Activated CD8-positive, alpha-beta memory T cell treated with anti-CD3 and anti-CD28 coated beads, Interleukin-2, amount 10 ng/mL, durations not matched to agents 7 days and 5 days (primary cell): ENCODE measurements at places on chromosomes 12 and 14. TPM values are rescaled to one million over a fixed set of nuclear protein-coding genes. Genes with fewer than 3 reads are reported as not detected.

DNA sequence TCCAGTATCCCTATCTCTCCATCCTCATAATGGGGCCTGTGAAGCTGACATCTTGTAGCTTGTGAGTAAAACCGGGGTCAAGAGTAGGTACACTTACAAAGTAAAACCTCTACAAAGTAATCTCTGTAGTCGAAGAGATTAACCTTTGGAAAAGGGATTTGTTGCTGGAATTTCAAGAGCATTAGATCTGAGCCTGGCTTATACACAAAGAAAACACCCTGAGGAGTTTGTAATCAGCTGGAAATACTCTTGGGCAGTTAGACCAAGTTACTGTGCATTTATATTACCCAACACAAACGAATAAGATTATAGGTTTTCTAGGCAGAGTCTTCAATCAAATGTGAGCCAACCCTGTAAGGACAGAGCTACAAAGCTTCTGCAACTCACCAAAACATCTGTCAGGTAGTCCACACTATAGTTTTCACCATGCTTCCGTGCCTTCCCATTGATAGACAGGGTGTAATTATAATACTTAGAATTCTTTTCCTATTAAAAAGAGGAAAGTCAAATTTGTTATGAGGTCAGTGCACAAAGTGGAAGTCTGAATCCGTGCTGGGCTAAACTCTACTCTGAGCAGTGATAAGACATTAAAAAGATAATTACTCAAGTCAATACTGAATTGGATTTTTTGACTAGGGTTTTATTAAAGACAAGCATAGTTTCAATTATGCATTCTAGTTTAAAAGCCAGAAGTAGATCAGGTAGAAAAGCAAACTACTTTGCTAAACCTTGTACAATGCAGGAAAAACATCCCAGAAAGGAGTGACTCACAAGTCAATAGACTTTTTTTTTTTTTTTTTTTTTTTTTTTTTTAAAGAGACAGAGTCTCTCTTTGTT lies 14.6 kb downstream of the GNS start:
- H3K27ac ChIP-seq, result no peak overlapping the region
- H3K4me3 ChIP-seq, result no peak overlapping the region
- no peaks in the 10 kb centered on the region for H3K27me3 ChIP-seq
- H3K36me3 ChIP-seq, result peaks cover 45% of the 10 kb centered on the region

PTPRR gene
- not detected for total RNA-seq

DUSP16 gene
- 43.0 TPM for total RNA-seq

ADAM21 gene
- not detected for total RNA-seq
